ENCODE measurements at places on chromosomes 1 and 21.
A peak's percentile ranks its signal among the peaks of the same experiment; 100 is the strongest.

DNA sequence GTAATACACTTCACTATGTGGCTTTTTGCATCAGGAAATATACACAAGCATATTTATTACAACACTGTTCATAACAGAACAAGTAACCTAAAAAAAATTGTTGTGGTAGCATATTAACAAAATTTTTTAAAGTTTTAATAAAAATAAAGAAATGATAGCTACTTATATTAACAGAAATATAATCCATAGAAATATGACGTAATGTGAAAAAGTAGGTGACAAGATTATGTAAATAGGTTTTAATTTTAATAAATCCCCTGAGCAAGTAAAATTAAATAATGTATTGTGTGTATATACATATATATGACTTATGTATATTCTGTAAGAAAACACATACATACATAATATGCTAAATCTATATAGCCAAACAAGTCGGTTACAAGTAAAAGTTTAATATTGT lies 359.9 kb downstream of the SEC16B start:
- DNase-seq: no peak

GRCh38 chr1:72918940-72919339 lies 636.6 kb upstream of the NEGR1 start:
- no peak for DNase-seq

- no peak for DNase-seq
Observed at GRCh38 chr1:206975306-206975705, 5.0 kb upstream of the FCAMR start.

DNA sequence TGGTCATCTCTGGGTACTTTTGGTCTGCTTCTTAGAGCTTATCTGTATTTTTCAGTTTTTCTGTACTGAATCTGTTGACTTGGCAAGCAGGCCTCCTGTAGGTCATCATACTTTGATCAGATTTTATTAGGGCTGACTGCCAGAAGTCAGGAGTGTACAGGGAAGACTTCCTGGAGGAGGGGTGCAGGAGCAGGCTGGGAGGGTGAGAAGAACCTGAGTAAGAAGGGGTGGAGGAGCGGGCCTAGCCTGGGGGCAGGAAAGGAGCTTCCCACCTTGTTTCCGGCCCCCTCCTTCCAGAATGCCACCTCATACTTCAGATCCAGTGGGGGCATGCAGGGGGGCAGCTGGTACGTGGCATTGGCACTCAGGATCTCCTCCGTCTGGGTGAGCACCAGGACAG lies 18.3 kb upstream of the IL22RA1 start:
- no peak for DNase-seq

DNA sequence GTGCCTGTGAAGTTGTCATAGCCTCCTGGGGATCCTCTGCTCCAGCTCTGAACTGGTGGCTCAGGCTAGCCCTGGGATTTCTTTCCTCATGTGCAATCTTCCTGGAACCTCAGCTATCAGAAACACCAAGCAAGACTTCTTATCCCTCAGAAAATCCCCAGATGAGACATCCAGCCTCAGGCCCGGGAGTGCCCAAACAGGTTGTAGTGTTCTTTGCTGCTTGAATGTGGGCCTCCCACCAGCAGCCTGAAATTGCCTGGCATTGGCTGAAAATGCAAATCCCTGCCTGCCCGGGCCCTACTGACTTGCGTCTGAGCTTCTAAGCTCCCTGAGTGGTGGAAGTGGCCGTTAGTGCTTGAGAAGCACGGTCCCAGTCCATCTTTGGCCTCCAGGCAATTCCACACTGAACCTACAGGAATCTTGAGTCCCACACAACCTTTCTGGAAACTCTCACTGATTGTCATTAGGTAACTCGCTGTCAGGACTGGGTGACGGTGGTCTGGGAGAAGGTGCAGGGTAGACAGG lies 146.8 kb downstream of the ZBTB18 start:
- no peak for DNase-seq

- DNase-seq: no peak
Observed at GRCh38 chr1:230854423-230854822, 13.9 kb downstream of the C1orf198 start.

GRCh38 chr1:75614399-75614756 lies 3.5 kb upstream of the SLC44A5 start:
- DNase-seq: no peak

- DNase-seq: no peak
Observed at GRCh38 chr1:220226752-220227151, 45.5 kb downstream of the RAB3GAP2 start.

DNA sequence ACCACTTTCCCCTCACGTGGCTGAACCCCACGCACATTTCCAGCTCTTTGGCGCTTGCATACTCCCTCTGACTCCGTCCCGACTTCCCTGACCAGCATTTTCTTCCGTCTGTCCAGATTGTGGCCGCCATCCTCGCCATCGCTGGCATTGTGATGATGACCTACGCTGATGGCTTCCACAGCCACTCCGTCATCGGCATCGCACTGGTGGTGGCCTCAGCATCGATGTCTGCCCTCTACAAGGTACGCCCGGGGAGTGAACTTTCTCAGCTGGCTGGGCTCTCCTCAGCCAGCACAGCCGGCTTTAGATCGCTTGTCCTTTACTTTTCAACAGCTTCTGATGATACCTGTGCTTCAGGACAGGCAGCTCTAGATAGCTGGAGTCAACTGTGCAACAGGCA lies 56.8 kb upstream of the COA6 start:
- DNase-seq: no peak

- peak; percentile 15 for DNase-seq
Observed at GRCh38 chr1:93729502-93729901, 47.9 kb upstream of the BCAR3 start.
